NCI-H2107 (cell line): ENCODE measurements at places on chromosomes 11 and 22.

- DNase-seq: no peak
These were observed 220.2 kb downstream of the TBC1D22A start for GRCh38 chr22:46982635-46983034.

DNA sequence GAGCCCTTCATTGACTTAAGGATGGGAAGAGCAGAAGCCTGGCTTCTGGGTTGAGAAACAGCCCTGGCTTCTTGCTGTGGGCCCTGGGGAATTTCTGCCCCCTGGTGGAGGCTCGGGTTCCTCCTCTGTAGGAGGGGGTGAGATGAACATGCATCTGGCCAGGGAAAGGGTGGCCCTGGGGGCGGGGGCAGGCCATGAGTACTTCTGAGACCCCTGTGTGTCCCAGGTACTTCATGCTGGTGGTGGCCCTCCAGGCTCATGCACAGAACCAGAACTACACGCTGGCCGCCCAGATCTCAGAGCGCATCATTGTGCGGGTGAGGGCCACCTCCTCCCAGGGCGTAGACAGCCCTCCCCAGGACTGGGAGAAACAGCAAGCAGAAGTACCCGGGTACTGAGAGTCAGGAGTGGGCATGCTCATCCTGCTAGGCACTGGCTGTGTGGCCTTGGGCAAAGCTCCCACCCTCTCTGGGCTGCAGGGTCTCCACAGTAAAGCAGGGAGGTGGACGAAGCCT lies 15.8 kb downstream of the TMEM258 start:
- DNase-seq: no peak

- no peak for DNase-seq
These were observed 420.6 kb downstream of the BRD1 start for GRCh38 chr22:49406879-49407587.

- DNase-seq: no peak
These were observed 32.4 kb upstream of the EED start for GRCh38 chr11:86212019-86212611.

- DNase-seq: no peak
These were observed 4.5 kb downstream of the GAS2L1 start for GRCh38 chr22:29310863-29311339.

DNA sequence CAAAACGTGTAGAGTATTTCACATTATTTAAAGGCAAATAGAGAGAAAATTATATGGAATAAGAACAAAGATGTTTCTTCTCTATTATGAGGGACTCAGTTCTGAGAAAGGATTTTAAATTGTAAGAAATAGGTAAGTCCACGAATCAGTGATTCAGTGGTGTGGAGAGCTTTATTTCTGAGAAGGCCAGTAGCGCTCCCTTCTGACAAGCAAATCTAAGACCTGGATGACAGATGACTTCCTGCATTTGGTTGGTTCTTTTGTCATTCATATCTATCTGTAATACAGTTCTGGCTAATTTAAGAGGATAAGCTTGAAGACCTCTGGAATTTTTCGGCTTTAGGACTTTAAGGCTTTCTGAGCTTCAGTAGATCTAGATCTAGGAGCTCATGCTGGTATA lies 7.0 kb downstream of the CD3E start:
- no peak for DNase-seq

DNA sequence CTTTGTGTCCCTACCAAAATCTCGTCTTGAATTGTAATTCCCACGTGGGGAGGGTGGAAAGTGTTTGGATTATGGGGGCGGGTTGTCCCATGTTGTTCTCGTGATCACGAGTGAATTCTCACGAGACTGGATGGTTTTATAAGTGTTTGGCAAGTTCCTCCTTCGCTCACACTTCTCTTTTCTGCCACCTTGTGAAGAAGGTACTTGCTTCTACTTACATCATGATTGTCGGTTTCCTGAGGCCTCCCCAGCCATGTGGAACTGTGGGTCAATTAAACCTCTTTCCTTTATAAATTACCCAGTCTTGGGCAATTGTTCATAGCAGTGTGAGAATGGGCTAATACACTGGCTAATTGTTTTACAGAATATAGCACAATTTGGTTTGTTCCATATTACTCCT lies 326.3 kb downstream of the GRM5 start:
- DNase-seq: no peak

GRCh38 chr11:65968600-65969482 lies 7.3 kb downstream of the SART1 start:
- no peak for DNase-seq

DNA sequence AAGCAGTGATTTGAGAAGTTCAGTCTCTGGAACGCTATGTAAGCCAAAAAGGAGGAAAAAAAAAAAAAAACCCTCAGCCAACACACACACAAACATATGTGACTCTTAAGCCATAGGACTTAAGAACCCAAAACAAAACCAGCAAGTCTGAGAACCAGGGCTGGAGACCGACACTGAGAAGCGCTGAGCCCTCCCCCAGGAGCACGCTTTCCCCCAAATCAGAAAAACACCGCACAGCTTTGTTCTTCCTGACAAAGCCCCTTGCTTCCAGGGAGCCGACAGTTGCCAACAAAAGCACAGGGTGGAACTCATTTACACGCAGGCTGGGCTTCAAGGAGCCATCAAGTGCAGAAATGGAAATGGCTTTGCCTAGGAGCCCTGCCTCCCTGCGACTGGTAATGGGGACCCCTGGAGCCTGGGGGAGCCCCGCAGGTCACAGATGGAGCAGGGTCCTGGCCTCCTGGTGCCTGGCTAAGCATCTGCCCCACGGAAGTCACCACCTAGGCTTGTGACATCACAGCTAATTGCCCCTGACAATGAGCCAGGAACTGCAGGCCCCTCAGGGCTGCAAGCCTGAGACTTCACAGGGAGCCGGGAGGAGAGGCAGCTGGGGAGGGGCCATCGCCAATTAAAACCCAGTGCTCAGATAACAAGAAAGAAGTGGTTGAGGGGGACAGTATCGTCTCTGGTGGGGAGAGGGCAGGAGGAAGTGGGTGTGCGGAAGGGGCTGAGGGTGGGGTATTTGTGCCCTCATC lies 66.9 kb downstream of the NFAM1 start:
- DNase-seq: no peak

DNA sequence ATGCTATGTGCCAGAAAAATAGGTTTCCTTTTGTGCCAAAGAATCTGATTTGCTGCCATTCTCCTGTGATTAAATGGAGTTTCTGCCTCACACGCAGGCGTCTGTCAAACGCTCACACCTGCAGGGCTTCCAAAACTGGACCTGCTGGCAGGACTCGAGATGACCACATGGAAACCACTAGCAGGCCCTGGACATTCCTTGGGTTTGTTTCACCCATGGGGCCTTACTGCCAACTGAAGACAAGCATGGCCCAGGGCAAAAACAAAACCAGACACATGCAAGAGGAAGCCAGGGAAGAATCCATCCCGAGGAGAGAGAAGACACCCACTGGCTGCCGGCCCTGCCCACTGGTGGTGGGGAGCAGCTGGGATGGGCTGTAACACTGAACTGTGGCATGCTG lies 55.9 kb upstream of the MN1 start:
- DNase-seq: no peak
